ENCODE measurements at places on chromosomes 12 and 14.

- ATAC-seq = no peak
Observed at GRCh38 chr12:78361683-78362082, 502.9 kb upstream of the SYT1 start.

DNA sequence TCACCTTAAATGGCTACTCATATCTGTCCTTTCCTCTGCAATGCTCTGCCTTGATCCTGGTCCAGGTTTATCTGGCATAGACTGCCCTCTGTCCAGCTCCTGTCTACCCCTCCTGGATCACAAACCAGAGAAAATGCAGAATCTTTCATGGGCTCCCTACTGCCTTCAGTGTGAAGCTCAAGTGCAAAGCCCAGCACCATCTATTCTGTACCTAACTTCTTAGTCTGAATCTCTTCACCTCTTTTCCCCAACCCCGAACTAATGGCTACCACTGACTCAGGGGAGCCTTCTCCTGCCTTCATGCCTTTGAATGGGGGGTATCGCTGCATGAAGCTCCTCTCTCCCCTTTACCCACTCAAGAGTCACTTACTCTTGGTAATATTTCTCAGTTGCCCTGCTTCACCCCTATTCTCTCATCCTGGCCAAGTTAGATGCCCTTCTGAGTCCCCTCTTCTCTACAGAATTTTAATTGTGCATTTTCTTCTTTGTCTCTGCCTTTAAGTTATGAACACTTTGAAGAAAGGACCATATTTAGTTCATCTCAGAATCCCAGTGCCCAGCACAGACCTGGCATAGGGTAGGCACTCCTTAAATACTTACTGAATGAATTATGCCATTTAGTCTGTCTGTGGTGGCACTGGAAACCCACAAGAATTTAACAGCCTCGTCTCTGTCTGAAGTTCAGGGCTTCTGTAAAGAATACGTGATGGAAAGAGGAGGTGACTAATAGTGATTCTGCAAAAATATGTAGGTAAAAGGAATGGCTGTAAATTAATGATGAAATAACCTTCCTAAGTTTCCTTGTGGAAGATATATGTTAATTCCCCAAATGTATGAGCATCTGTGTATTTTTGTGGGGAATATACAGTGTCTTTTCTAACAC lies 191.3 kb upstream of the AMIGO2 start:
- peak; percentile 49 for ATAC-seq

DNA sequence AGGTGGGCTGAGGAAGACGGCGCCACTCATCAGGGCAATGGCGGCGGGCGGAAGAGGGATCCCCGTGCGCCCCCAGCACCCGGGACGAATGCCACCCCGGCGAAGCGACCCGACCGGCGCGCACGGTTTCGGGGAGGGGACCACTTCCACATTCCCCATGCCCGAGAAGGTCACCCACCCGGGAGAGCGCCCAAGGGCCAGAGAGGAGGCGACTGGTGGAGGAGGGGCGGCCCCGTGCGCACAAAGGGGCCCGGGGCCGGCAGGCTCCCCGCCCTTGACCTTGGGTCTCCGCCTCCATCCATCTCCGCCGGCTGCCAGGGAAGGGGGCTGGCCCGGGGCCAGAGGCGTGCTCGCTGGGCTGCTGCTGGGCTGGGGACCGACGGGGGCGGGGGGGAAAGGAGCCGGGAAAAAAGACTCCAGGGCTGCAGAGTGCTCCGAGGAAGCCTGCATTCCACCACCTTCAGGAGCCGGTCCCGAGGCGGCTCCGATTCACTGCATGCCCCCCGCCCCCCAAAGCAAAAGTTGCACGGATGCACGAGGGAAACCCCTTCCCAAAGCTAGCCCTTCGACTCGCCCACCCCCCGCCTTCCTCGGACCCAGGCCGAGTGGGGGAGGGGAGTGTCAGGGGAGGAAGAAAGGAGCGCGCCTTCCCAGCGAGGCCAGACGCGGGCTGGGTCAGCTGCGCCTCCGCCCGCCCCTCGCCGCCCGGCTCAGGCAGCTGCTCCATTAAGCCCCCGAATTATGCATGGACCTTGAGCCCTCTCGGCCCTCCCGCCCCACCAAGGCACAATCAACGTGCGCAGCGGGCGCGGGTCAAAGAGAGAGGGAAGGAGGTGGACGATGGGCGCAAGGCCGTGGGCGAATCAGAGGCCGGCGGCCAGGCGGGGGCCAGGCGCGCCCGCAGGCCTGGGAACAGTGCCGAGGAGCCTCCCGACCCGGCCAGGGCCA lies 26.2 kb downstream of the BCL11B start:
- ATAC-seq = no peak

- ATAC-seq = no peak
Observed at GRCh38 chr14:92033906-92034687, 5.8 kb downstream of the TRIP11 start.

GRCh38 chr14:32657081-32657480 lies 281.6 kb upstream of the NPAS3 start:
- ATAC-seq = no peak

DNA sequence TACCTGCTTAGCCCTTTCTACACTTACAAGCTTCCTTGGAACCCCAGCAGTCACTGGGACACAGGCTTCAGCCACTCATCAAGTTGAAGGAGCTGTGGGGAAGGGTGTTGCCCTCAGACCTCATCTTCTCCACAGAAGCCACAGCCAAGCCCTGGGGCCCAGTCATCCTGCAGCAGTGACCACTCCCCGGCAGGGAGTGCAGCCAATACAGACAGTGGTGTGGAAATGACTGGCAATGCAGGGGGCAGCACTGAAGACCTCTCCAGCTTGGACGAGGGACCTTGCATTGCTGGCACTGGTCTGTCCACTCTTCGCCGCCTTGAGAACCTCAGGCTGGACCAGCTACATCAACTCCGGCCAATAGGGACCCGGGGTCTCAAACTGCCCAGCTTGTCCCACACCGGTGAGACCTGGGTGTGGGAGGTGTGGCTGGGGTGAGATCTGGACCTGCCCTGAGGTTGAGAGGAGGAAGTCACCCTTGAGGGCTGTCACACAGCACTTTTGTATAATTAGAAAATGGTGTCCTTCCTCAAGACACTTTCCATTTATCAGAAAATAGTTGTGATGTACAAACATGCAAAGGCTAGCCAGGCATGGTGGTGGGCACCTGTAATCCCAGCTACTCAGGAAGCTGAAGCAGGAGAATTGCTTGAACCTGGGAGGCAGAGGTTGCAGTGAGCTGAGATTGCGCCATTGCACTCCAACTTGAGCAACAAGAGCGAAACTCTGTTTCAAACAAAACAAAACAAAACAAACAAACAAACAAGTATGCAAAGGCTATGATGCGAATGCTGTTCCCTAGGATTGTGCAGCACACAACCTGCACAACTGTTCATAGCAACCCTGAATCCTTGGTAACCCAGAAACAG lies 9.9 kb downstream of the GLI1 start:
- ATAC-seq = no peak

DNA sequence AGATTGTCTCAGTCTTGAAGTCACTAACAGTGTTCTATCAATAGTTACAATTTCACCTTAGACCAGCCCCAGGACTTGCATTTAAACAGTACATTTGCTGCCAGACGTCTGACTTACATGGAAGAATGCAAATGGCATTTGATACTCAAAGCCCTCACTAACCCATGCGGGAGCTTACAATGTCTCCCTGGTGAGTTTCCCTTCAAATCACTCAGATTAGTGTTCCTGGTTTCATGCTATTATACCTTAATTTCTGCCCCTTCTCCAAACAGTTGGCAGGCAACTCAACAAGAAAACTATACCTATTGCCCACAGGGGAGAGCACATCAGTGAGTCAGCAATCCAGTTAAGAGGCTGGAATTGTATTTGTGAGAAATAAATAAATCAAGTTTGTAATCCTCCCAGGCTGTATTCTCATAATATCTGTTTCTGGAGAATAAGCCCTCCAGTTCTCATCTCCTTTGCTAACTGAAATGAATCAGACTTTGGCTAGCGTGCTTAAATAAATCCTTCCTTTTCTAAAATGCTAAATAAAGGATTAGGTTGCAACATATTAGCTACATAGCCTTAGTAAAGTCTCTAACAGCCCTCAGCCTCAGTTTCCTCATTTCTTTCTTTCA lies 23.7 kb downstream of the GSTZ1 start:
- ATAC-seq = no peak

DNA sequence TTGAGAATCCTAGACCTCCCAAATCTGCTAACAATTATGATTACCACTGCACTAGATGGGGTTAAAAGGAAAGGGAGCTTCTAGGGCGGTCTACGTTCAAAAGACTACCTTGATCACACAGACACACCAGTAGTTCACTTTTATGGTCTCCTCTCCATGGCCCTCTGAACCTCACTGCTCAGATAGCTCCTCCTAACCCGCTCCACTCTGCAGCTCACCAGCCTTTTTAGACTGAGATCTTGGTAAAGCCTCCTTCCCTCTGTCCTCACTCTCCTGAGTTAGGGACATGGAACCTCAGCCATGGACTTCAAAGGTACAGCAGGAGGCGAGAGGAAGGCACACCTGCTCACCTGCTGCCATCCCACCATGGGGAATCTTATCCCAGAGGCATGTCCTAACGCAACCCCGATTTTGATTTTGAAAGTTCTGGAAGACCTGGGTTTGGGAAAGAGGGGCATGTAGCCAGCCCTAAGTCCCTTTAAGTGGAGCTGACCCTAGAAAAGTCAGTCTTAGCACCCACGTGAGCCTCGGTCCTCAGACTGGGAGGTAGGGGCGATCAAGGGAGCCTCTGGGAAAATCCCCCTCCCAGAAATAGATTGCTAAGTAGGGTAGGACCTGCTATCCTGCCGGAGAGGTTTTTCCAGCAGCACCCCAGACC lies 1.3 kb downstream of the ZNF219 start:
- ATAC-seq = peak; percentile 1

- no peak for ATAC-seq
Observed at GRCh38 chr12:3087758-3088650, 10.8 kb downstream of the TSPAN9 start.

DNA sequence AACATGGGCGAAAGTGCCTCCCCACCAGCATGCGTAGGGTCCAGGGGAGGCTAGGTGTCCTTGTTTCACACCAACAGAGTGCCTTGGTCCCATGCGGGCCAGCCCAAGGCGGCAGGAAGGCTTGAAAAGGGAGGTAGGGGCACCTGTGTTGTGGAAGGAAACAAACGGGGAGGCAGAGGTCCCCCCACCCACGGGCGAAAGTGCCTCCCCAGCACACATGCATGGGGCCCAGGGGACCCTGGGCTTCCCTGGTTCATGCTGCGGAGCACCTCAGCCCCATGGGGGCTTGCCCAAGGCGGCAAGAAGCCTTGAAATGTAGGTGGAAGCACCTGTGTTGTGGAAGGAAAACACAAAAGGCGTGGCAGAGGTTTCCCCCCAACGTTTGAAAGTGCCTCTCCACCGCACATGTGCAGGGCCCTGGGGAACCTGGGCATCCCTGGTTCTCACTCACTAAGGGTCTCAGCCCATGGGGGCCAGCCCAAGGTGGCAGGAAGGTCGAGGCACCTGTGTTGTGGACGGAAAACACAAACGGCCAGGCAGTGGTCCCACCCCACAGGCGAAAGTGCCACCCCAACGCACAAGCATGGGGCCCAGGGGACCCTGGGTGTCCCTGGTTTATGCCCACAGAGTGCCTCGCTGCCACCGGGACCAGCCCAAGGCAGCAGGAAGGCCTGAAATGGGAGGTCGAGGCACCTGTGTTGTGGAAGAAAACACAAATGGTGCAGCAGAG lies 374.7 kb downstream of the ALG10 start:
- no peak for ATAC-seq

DNA sequence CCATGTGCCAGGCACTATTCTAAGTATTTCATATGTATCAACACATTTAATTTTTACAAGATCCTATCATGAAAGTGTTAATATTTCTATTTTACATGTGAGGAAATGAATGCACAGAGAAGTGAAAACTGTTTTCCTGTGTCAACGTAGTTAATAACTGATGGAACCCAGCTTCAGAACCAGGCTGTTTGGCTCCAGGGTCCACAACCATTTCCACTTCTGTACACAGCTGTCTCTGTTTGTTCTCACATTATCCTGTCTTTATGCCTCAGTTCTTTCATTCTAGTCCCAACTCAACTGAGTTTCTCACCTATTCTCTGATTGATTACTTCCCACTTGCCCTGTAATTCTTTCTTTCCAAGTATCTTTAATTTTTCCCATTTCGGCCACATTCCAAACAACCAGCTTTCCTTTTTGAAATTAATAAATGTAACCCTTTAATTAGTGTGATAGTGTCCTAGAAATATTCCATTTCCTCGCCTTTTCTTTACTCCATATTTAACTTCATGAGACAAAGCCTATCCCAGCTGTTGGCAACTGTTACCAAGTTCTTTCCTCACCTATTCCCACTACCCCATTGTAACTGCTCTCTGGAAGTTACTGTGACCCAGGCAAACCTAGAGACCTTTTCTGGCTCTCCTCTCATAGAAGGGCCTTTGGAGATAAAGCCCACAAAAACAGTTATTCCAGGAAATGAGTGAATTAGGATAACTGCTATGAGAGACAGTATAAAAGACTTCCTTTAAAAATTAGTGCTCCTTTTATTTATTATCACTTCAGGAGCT lies 218.7 kb downstream of the RASSF9 start:
- no peak for ATAC-seq

- ATAC-seq = peak; percentile 73
Observed at GRCh38 chr12:66352197-66352596, 49.9 kb downstream of the HELB start.

- no peak for ATAC-seq
Observed at GRCh38 chr12:82486524-82487235, 128.4 kb downstream of the METTL25 start.

DNA sequence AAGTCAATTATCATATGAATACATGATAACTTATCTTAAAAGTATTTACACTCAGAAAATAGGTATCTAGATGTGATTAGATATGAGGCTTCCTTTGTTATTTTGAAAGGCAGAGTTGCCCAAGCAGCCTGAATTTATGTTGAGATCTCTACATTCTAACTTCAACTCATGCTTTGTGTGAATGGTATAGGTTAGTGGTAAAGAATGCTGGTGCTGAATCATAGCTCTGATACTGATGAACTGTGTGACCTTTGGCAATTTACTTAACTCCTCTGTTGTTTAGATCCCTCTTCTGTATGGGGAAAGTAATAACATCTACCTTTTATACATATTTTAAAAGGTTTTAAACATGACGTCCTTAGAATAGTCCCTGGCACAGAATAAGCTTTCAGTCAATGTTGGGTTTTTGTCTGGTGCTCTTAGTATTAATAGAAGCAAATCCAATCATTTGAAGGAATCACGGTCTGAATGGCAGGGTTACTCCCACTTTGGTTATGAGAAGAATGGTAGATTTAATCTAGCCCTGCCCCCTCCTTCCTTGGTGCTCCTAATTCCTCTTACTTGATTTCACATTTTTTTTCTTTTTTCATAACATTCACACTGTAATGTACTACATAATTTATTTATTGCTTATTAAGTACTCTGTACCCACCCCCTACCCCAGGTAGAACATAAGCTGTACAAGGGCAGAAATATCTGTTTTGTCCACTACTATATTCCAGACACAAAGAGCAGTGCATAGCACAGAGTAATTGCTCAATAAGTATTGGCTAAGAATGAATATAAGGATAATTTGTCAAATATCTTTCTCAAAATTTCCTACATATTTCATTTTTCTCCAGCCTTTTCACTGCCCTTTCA lies 203.3 kb upstream of the KRR1 start:
- peak; percentile 33 for ATAC-seq

DNA sequence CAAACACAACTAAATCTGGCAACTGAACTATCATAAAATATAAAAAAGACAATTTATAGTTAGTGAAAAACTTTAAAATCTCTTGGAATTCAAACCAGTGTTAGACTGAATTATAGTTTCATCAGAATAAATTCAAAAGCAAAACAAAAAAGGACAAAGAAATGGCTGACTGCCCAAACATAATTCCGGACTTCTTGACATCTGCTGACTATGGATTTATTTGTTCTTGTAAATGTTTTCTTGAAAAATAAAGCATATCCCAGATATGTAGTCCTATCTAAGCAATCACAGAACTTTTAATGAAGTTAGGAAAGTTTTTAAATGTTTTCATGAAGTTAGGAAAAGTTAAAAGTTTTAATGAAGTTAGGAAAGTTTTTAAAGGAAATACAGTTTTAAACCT lies 45.8 kb upstream of the CNTN1 start:
- no peak for ATAC-seq
